Osteoblast (primary cell): ENCODE measurements at places on chromosomes 2 and 18. TPM values are rescaled to one million over a fixed set of nuclear protein-coding genes. Genes with fewer than 3 reads are reported as not detected.
A peak's percentile ranks its signal among the peaks of the same experiment; 100 is the strongest.

DNA sequence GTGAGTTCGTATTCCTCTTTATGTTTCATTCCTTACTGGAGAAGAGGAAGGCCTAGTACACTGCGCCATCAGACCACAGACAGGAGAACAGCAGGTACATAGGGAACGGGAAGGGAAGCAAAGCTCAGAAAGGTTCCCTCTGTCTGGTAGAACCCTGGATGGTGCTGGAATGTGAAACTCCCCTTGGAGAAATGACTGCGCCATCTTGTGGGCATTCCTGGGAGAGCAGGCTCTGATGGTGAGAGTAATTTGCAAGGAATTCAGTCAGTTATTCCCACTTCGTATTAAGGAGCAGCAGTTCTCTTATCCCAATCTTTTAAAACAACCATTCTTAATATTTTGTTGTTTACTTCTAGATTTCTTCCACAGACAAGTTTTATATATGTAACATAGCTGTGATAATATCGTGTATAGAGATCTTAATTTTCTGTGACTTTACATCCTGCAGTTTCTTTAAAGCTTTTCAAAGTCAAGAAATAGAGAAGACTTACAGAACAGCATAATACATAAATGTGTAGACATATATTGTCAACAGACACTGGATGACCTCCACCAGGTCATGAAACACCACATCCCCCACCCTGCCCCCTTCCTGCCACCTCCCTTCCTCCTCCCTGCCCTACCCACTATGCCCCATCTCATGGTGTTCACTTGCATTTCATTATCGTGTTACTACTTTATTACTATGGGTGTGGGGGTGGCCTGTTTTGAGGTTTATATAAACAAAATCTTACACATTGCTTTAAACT, 83.9 kb downstream of the ARHGEF4 start:
- DNase-seq, result peak; percentile 97

Gene RAB12
- 49.2 and 51.6 TPM in 2 replicates for total RNA-seq

Gene IL1RN
- not detected in 2 replicates for total RNA-seq

Gene RASGRP3
- total RNA-seq, result 0.72 and 1.5 TPM in 2 replicates

- peak; percentile 64 for DNase-seq
Measured at GRCh38 chr2:73255907-73256617, 22.0 kb downstream of the CCT7 start.

Gene SULT1C4
- total RNA-seq, result not detected in 2 replicates

Gene ABCA12
- under 0.01 TPM in 2 replicates for total RNA-seq

GRCh38 chr2:108898315-108899082, 90.5 kb downstream of the EDAR start:
- no peak for DNase-seq

DNA sequence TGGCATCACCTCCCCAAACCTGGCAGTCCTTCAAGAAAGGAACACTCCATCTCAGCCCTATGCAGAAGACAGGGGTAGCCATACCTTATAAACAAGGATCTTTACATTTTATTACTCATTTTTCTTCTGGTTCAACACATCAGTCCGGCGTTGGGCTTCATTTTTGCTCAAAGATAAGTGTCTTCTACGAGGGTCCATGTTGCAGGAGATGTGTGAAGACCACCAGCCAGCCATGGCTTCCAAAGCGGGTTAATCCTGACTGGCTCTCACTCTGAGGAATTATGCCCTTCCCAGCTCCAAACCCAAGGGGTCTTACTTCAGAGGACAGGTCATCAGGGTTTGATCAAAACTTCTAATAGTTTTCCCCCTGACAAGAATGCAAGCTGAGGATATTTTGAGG, 23.9 kb upstream of the GNAL start:
- no peak for DNase-seq

DNA sequence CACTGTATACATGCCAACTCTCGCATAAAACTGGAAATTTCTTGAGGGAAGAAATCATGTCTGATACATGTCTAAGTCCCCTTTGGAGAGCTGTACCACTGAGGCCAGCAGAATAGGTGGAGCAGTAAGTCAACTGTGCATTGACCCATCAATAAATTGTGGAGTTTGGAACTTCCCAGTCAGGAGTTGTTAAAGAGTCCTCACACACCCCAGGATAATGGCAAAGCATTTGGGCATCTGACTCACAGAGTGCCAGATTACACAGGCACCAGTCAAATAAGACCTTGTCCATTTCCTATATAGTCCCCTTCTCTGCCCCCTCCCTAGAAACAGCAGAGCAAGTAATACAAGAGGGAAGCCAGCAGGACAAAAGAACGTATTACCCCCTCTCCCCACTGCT, 10.4 kb downstream of the VSNL1 start:
- DNase-seq, result no peak

GRCh38 chr2:65482971-65483370, 50.6 kb upstream of the SPRED2 start:
- no peak for DNase-seq

DNA sequence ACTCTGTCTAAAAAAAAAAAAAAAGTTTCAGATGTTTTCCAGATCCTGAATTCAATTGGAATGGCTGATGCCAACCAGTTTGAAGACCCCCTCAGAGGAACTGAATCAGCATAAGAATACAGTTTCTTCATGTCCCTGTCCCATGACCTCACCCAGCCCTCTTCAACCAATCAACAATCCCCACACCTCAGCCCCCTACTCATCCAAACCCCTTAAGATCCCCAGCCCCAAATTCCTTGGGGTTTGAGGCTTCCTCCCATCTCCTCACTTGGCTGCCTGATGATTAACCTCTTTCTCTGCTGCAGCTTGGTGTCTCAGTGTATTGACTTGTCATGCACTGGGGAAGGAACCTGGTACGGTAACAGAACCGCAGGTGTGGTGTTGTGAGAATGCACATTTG, 97.6 kb upstream of the CABLES1 start:
- DNase-seq, result no peak

Gene SAG
- not detected in 2 replicates for total RNA-seq

DNA sequence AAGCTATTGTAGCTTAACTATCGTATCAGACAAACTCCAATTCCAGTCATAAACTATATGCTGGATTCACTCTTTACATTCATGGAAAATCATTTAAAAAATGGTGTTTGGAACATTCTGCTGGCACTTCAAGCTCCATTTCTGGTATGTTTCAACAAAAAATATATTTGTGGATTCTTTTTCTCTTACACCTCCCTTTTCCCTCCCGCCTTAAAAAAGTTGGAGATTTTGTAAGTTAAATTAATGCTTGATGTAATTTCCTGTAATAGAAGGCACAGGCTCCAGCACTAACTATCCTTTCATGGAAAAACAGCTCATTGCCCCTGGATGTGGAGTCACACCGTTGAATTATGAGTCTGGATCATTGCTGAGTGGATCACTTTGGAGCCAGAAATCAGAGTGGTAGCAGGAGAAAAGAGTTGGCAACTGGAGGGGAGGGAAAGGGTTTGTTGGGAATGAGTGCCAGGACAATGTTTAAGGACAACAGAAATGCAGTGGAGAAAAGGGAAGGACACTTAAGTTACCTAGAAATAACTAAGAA, 102.8 kb downstream of the ICOS start:
- DNase-seq, result no peak

- peak; percentile 46 for DNase-seq
Measured at GRCh38 chr2:108383146-108383830, 5.5 kb downstream of the SULT1C4 start.

DNA sequence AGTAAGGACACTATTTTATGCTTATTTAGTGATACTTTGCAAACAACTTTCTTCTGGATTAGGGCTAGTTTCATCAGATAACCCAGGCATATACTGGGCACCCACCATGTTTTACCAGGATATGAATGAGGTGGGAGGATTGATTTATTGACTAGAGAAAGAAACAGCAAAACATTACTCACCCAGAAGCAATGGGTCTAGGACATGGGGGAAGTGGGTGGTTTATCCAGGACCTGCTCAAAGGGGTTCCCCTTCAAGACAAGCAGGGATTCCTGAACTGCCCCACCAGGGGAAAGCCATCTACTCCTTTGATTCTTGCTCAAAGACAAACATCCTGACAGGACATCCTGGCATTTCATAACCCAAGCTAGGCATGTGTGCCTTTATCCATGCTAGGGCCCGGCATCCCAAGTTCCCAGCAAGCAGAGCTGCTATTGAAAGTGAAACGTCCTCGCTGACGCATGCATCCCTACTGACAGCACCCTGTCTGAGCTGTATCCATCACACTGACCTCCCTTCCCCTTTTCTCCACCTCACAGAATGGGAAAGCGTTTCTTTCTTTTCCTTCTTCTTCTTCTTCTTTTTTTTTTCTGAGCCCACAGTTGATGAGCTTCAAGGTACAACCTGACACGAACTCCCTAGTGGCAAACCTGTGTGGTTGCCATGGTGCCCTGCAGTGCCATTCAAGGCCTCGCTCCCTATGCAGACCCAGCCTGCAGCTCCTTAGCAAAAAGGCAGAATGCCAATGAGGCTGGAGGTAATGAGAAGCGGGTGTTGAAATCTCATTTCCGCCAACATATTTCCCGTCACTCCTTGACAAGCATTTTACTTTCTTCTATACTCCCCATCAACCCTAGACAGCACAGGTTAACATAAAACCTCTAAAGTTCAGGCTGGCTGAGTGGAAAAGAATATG, 70.5 kb downstream of the CLHC1 start:
- no peak for DNase-seq

DNA sequence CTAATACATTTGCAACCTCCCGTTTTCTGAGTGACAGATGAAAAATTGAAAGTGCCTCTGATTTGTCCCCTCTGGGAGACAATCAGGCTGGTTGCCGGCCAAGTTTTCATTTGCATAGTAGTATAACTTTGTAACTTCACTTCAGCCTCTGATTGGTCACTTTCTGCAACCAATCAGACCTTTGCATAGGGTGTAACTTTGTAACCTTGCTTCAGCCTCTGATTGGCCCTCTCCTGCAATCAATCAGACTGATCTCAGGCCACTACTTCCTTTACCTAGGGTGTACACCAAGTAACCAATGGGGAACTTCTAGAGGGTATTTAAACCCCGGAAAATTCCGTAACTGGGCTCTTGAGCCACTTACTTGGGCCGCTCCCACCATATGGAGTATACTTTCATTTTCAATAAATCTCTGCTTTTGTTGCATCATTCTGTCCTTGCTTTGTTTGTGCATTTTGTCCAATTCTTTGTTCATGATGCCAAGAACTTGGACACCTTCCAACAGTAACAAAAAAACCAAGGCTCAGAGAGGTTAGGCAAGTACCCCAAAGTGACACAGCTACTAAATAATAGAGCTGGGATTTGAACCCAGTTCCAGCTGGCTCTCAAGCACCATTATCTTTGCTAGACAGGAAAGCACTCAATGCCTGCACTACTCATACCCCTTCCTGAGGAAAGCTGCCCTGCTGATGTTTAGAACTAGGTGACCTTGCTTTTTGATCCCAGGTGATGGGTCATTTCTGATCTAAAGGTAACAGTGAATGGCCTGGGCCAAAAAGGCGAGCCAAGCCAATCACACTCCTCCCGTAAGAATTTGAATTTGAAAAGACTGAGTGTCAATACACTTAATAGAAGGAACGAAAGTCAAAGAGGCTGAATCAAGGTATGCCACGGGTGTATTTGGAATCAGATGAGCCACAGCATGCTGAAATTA, 10.9 kb upstream of the MYOM1 start:
- no peak for DNase-seq

GRCh38 chr2:157821519-157822131, 54.5 kb downstream of the ACVR1 start:
- DNase-seq, result no peak

DNA sequence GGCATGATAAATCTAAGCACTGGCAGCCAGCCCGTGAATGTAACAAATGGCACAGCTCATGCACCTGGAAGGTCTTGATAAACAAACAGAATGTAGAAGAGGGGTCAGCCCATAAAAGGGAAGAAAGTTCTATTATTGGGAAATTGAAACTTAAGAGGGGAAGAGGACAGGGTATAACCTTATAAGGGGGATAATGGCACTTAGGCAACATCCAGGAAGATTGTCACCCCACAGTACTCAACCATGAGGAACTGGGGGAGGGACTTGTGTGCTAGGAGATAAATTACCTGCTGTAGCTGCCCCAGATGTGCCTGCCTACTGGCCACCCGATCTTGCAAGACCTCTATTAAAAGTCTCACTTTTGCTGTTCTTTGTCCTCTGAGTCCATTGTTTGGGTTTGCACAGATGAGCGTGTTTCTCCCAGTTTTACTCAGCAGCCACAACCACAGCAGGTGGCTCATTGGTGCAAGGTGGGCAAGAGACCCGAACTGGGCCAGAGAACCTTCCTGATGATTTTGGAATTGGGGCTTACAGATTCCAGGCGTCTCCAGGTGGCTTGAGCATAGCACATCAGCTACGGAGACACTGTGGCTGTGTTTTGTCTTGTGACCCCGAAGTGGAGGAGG, 79.0 kb upstream of the TAF1B start:
- no peak for DNase-seq

DNA sequence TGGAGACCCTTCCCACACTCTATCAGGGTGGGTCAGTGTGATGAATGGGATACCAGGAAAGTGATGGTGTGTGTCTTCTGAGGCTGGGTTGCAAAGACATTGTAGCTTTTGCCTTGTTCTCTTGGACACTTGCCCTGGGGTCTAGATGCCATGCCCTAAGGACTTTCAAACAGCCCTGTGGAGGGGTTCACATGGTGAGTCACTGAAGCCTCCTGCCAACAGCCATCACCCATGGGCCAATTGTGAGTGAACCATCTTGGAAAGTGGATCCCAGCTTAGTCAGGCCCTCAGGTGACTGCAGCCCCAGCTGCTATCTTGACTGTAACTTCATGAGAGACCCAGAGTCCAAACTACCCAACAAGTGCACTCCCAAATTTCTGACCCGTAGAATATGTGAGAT, 25.8 kb upstream of the IGFBP5 start:
- DNase-seq, result no peak

GRCh38 chr2:75592030-75592429, 31.3 kb upstream of the EVA1A start:
- DNase-seq, result peak; percentile 70

DNA sequence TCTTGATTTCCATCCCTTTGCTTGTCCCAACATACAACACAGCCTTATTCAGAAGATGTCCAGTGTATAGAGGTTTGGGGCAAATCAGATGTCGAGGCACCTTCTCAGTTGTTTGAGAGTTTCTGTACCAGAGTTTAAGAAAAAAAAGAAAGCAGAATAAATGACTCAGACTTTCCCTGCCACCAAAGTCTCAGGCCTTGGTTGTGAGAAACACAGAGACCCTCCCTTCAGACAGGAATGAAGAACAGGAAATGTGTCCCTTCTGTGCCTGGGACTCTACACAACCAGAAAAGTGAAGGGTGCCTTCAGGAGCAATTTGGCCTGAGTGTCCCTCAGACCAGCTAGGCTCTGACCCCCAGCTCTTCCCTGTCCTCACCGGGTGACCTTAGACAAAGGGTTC, 37.3 kb upstream of the REL start:
- DNase-seq, result no peak
